KG1 (cell line): ENCODE measurements at places on chromosomes 5 and 9.

DNA sequence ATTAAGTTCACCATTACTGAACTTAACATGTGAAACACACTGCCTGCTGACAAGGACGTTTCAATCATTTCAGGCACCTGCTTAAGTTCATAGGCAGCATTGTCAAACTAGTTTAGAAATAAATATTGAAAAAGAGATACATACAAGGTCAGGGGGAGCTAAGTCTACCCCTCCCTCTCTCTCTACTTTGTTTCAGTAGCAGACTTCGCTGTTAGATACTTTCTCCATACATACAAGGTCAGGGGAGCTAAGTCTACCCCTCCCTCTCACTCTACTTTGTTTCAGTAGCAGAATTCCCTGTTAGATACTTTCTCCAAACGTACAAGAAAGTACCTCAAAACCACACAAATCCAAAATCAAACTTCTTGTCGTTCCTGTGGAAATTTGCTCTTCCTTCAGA lies 387.4 kb upstream of the PDE4D start:
- no peak for DNase-seq

DNA sequence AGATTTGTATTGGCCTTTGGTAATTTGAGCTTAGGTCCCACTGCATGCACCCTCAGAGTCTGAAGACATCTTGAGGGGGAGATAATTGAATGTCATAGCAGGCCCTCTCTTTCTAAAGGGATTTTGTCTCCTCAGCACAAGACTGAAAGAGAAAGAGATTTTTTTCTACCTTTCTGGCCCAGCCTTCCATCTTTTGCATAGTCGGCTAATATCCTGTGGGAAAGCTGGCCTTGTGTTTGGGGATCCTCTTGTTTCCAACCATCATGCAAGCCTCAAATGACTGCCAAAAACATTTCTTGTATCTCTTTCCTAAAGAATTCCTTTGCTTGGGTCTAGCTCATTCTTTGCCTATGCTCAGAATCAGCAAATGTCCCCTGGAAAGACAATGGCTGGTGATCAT lies 42.0 kb upstream of the CDK5RAP2 start:
- DNase-seq: no peak

- DNase-seq: peak; percentile 46
Observed at GRCh38 chr9:133148199-133149129, 15.2 kb downstream of the GBGT1 start.

DNA sequence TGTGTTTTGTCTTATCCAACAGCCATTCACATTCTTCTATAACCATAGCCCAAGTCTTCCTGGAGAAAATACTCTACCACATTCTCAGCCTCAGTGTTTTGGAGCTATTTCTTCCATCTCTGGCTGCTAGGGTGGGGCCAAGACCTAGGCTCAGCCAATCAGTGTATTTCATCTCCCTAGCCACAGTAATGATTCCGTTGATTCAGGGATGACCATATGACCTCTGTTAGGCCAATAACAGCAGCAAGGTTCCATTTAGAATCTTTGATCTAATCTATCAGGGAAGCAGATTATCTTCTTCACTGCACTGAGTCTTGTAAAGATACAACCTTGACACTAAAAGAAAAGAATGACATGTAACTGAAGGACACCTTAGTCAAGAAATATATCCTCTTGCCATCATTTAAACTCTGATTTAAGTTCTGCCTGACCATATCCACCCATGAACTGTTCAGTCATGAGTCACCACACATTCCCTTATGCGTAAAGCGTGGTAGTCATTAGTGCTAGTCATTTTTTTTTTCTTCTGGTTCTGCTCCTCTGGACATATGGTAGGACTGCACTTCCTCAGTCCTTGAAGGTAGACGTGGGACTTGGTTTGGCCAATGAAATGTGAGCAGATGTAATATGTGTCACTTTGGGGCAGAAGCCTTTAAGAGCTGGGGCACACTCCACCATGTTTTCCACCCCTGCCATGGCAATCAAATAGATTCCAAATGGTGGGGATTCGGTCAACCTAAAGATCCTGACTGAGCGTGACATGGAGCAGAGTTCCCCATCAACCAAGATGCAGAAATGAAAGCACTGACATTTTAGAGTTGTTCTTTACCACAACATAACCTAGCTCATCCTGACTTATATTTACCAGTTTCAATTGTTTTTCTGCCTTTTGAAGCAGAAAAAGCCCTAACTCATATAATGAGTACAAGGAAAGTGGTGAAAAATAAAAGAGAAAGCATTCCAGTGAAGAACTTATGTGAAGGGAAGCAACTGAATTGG lies 12.7 kb upstream of the PRELID2 start:
- no peak for DNase-seq

DNA sequence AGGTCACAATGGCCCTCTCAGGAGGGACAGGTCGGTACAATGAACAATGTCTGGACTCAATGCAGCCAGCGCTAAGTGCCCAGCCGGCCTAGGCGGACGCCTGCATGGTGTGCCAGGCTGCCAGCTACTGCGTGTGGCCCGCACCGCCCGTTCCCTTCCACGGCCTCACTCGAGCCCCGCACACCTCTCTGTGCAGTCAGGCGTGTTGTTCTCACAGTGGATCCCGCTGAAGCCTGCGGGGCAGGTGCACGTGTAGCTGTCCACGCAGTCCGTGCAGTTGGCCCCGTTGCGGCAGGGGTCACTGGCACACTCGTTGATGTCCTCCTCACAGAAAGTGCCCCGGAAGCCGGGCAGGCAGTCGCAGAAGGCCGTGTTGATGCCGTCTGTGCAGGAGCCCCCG lies 26.7 kb upstream of the SEC16A start:
- DNase-seq: no peak

- no peak for DNase-seq
Observed at GRCh38 chr9:30197954-30198353, 2186.5 kb upstream of the ACO1 start.

DNA sequence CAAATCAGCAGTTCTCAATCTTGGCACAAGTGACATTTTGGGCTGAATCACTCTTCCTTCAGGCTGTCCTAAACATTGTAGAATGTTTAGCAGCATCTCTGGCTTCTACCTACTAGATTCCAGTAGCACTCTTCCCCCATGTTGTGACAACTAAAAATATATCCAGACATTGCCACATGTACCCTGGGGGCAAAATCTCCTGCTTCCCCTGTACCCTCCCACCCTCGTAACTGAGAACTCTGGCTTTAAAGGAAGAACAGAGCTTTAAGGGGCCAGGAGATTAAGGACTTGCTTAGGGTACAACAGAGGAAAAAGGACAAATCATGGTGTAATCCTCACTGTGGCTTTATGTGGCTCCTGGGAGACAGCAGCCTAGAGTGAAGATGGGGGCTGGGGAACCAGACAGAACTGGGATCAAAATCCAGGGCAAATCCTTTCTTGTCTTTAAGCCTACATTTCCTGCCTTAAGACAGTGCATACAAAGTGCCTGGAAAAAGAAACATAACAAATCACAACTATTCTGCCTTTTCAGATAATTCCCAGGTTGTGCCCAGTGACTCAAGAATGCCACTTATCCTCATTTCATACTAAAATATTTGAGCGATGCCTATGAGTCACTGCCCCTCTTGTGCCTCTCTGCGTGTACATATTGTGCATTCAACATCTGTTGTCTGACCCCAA lies 109.3 kb downstream of the DAPK1 start:
- DNase-seq: no peak

DNA sequence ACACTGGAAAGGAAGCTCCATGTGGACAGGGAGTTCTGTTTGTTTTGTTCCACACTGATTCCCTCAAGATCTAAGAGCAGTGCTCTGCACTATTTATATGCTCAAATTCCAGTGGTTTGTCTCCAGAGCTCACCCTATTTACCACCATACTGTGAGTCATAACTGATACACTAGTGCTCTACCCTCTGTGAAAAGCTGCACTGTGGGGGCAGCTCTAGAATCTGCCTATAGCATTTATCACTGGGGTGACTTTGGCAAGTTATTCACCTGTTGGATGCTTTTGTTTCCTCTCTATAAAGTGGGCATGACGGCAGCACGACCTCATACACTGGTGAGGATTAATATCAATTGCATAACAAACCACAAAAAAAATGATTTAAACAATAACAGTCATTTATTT lies 307.8 kb downstream of the NR2F1-AS1 start:
- no peak for DNase-seq

DNA sequence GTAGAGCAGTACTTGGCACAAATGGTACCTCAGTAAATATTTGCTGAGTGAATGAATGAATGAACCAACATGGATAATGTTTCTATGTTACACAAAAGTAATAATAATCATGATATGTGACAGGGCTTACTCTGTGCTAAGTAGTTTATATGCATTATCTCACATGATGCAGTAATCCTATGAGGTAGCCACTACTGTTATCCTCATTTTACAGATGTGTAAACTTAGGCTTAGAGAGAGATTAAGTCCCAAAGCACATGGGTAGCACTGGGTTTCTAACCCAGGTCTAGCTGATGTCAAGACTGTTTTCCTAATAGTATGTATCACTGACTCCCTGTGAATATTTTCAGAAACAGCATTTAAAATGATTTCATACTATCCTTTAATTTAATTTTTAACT lies 44.1 kb upstream of the VDAC1 start:
- no peak for DNase-seq

GRCh38 chr9:130448035-130448624 lies 3.4 kb downstream of the ASS1 start:
- no peak for DNase-seq

DNA sequence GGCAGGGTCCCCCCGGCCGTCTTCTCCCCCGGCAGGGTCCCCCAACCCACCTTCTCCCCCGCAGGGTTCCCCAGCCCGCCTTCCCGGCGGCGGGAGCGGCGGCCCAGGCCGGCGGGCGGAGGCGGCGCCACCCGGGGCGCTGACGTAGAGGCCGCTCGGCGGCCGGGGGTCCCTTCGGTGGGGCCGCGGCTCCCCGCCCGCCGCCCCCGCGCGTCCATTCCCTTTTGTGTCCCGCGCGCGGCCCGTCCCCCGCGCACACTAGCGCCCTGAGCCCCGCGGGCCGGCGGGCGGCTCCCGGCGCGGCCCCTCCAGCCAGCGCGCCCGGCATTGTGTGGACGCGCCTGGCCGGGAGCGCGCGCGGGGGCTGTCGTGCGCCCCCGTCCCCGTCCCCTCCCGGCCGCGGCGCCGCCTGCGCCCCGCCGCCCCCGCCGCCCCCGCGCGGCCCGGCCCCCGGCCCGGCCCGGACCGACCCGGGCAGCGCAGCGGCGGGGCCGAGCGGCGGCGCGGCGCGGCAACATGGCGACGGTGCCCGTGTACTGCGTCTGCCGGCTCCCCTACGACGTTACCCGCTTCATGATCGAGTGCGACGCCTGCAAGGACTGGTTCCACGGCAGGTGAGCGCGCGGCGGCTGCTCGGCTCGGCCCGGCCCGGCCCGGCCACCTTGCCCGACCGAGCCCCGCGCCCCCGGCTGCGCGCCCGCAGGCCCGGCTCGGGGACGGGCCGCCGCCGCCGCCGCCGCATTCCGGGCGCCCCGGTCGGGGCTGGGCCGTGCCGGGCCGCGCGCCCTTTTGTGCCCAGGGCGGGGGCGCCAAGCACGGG lies at the start of gene PHF2:
Gene PHF2 (plus strand): TSS at position 327 of the 820 bp plus-strand sequence. CDS start 190 bp downstream, at position 517.
- DNase-seq: no peak

GRCh38 chr5:53167836-53168235 lies 58.3 kb upstream of the MOCS2 start:
- DNase-seq: no peak

GRCh38 chr9:109641372-109641659 lies 138.7 kb upstream of the PALM2AKAP2 start:
- no peak for DNase-seq

- no peak for DNase-seq
Observed at GRCh38 chr9:107307331-107307730, 24.3 kb downstream of the RAD23B start.

GRCh38 chr5:180281706-180282105 lies 10.2 kb downstream of the MAPK9 start:
- DNase-seq: no peak

DNA sequence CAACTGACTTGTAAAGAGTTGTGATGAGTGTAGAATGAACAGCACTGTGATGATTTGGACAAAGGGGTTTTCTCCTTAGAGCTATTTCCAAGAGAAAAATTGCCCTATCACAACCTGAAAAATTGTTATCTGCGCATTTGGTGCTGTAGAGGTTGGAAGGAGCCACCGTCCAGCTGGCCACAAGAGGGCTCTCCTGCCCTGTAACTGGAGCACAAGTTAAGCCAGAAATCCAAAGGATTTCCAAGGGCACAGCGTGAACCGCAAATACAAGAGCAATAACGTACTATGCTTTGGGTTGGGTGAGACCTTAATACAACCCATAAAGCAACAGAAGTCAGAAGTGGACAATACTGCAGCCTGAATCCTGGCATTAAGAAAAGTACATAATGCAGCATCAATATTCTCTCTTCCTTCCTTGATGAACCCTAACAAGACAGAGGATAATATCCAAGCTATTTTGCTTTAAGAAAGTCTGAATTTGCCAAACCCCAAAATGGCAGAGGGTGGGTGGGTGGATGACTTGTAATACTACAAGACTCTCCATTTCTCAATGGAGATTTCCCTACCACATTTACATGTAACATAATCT lies 56.8 kb upstream of the SMIM32 start:
- DNase-seq: no peak

GRCh38 chr5:169242175-169242848 lies 58.6 kb downstream of the SLIT3 start:
- peak; percentile 18 for DNase-seq

DNA sequence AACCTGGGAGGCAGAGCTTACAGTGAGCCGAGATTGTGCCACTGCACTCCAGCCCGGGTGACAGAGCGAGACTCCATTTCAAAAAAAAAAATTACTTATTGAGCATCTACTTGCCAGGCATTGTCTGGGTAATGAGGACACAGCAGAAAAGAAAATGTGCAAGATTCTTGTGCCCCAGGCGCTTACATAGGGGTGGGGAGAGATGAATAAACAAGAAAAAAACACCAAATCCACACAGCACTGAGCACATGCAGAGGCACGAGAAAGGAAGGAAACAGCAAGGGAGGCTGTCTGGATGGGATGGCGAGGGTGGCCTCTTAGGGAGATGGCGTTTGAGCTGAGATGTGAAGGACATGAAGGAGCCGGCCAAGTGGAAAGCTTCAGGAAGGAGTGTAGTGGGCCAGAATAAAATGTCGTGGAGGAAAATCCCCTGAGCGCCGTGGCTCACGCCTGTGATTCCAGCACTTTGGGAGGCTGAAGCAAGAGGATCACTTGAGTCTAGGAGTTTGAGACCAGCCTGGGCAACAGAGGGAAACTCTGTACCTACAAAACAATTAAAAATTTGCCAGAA lies 13.9 kb downstream of the DYNC2I2 start:
- DNase-seq: no peak

- DNase-seq: no peak
Observed at GRCh38 chr5:111942661-111943401, 185.8 kb upstream of the NREP start.

DNA sequence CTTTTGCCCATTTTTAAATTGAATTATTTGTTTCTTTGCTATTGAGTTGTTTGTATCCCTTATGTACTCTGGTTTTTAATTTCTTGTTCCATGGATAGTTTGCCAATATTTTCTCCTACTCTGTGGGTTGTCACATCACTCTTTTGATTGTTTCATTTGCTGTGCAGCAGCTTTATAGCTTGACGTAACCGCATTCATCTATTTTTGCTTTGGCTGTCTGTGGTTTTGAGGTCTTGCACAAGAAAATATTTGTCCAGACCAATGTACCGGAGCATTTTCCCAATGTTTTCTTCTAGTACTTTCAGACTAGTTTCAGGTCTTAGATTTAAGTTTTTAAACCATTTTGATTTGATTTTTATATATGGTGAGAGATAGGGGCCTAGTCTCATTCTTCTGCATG lies 36.2 kb upstream of the ZNF366 start:
- DNase-seq: no peak

- no peak for DNase-seq
Observed at GRCh38 chr5:111656580-111656979, 100.4 kb downstream of the NREP start.
